Mammary epithelial cell (primary cell): ENCODE measurements at places on chromosomes 11 and 22. TPM values are rescaled to one million over a fixed set of nuclear protein-coding genes. Genes with fewer than 3 reads are reported as not detected.

Gene OR52A1
- not detected for total RNA-seq

Gene SERGEF
- total RNA-seq, result 23.3 TPM

Gene ANO1
- total RNA-seq, result 54.3 TPM

Gene BATF2
- 1.8 and 2.4 TPM in 2 replicates for total RNA-seq

Gene SLC22A12
- total RNA-seq, result not detected

Gene OR10G8
- total RNA-seq, result not detected

Gene CLDN5
- not detected for total RNA-seq
